ENCODE measurements at places on chromosomes 1 and 21.

DNA sequence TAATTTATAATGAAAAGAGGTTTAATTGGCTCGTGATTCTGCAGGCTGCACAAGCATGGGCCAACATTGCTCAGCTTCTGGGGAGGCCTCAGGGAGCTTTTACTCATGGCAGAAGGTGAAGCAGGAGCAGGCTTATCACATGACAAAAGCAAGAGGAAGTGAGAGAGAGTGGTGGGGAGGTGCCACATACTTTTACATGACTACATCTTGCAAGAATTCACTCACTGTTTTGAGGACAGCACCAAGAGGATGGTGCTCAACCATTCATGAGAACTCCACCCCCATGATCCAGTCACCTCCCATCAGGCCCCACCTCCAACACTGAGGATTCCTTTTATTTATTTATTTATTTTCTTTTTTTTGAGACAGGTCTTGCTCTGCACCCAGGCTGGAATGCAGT, 5.5 kb upstream of the PLEKHM2 start:
- DNase-seq = no peak

DNA sequence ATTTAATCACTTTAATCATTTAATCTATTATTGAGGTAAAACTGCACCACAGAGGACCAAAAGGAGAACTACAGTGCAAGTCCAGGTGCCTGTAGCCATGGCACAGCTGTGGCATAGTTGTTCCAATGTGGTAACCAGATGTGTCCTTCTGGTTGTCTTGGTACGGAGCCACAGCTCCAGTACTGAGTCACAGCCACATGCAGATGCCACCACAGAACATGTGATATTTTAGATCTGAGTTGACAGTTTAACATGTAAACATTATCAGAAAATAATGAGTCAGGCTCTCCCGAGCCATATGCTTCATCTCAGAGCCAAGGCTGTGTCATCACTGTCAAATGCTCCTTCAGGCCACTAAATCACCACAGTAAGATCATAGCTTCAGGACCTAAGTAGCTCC, 56.4 kb upstream of the RGS7 start:
- DNase-seq = no peak

- no peak for DNase-seq
Measured at GRCh38 chr1:89596698-89597097, 36.2 kb upstream of the LRRC8C start.

- no peak for DNase-seq
Measured at GRCh38 chr1:235972311-235972689, 92.6 kb downstream of the NID1 start.

DNA sequence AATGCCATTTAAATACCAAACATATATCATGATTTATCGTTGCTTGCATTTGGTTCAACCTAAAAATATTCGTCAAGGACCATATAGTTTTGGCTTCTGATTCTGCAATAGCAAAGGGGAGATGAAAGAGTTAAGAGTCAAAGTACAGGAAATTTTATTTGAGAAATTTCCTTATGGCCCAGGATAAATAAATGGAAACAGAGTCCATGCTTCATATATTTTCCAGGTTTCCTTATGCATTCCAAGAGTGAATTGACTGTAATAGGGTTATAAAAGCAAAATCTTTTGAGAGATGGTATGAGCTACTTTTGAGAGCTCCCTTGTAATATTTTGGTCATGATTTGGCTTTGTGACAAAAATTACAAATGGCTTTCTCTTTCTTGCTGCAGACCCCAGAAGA, 140.1 kb downstream of the HMCN1 start:
- DNase-seq = no peak

DNA sequence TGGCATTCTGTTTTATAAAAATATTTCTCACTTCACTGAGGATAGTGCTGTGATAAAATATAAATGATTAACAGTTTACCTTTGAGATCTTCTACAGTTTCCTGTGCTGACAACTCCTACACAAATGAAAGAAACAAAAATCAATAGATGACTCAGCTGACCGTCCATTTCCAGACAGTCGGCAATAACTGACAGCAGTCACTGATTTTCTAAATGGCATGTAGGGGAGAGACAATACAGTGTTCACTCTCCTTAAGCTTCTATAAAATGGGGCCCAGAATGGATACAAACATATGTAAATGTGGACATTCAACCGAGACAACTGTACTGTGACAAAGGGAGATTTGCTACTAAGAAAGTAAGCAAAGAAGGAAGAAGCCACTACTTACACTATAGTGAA, 34.3 kb downstream of the PCNX2 start:
- DNase-seq = no peak

GRCh38 chr21:45709173-45709572, 65.6 kb downstream of the PCBP3 start:
- DNase-seq = no peak

- no peak for DNase-seq
Measured at GRCh38 chr1:153119491-153119971, 6.2 kb upstream of the SPRR2F start.

GRCh38 chr1:65434255-65434654, 13.8 kb downstream of the LEPR start:
- no peak for DNase-seq

DNA sequence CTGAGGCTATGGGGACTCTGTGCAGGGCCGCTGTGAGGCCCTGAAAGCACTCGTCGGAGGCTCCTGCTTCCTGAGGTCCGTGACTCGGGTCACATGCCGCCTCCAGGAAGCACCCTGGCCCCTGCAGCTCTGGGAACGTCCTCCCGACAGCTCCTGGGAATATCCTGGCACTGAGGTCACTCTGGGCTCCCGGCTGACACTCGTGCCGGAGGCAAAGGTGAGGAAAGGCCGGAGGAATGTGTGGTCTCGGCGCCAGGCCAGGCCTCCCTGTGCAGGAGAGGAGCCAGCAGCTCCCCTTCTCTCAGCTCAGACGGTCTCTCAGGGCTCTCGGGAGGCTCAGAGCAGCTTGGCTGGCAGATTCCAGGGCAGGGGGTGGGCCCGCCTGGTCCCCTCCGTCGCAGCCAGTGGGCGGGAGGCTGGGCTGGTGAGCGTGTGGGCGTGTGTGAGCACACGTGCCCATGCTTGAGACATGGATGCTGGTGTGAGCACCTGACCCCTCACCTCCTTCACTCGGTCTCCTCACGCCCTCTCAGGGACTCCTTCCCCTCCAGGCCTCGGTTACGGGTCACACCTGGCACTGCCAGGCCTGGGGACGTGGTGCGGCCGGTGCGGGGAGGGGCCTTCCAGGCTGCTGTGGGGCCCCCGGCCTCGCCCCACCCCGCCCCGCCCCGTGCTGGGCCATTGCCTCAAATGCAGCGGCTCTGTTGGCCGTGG, 5.5 kb upstream of the RNF223 start:
- DNase-seq = no peak

DNA sequence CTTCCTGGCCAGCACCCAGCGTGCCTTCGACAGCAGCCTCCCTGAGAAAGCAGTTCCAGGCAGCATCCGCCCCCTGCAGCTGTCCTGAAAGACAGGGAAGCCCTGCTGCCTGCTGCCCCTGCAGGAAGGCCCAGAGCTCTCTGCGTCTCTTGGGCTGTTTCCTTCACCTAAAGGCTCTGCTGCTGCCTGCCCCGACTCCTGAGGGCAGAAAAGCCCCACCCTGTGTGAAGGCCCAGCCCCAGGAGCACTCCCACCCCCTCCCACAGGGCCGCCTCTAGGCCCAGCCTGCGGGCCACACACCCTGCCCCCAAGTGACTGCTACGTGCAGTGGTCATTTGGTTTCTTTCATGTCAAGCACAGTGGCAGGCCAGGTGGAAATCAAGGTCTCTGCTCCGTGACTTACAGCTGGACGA, 12.4 kb downstream of the RIPK4 start:
- DNase-seq = no peak

DNA sequence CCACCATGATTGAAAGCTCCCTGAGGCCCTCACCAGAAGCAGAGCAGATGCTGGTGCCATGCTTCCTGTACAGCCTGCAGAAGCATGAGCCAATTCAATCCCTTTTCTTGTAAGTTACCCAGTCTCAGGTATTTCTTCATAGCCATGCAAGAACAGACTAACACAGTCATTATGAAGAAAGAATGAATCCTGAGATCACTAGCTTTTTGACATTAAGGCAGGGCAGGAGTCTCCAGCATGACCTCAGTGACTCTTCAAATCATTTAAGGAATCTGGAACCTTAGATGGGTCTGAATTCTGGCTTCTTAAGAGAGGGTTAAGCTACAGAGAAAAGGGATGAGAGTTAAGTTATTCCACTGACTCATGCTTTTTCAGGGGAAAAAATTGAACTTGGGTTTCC, 79.0 kb downstream of the PTPN14 start:
- DNase-seq = no peak

- DNase-seq = no peak
Measured at GRCh38 chr1:186662752-186663151, 17.5 kb downstream of the PTGS2 start.

DNA sequence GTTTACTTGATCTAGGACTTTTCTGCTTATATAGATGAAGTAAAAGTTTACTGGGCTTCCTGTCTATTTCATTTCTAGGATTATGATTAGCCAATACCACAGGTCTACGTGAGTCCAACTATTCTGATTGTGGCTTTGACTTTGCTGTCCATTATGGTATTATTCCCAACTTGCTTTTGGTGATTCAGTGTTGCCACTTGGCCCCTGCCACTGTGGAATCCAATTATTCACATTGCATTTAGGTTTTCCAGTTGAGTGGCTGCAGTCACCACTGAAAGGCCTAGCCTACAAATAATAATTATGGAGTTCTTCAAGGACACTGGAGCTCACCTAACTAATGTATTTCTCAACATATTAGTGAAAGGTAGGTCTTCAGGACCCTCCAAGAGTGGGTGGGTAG, 574.3 kb upstream of the USP24 start:
- DNase-seq = no peak

DNA sequence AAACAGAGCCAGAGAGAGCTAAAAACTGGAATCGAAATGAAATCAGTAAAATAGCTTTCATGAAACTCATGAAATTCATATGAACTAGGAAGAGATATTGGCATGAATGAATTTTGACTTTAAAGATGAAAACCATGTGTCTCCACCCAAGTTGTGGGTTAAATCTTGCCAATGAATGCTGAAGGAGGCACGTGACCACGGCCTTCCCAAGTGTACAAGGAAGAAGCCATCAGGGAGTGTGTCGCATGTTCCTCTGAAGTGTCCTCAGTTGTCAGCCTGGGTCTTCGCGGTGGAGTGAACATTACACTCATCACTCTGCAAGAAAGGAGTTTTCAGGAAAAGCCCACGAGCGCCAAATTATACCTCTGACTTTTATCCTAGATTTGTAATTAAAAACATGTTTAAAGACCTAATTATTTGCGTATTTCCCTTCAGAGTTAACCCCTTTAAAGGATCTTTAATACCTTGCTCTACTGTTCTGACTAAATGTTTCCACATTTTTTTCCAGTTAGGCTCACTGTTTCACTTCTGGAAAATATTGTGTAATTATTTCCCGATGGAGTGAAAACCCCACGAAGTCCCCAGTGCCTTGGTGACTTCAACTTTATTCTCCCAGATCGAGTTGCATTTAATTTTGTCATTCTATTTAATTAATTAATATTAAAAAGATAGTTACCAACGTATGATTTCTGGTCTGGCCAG, 118.3 kb downstream of the DHRS3 start:
- no peak for DNase-seq

DNA sequence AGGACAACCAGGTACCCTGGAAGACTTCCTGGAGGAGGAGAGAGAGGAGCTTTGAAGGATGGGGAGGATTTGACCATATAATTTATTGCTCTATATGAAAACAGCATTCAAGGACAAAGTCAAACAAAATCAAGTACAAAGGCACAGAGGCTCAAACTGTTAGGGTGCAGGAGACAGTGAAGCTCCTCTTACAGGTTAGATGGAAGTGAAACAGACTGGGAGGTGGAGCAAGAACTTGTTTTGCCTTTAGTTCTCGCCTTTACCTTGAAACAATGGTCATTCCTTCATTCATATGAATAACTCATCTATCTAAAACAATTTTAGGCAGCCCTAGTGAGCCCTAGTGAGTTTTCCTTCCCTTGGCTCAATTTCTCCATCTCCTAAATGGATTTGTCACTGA, 199.6 kb downstream of the HIVEP3 start:
- DNase-seq = no peak

Data from hippocampal formation (tissue), 2 donors.